Temporal lobe (tissue), 4 donors: ENCODE measurements at places on chromosomes 7 and 10. TPM values are rescaled to one million over a fixed set of nuclear protein-coding genes. Genes with fewer than 3 reads are reported as not detected.

Gene ADCYAP1R1
- total RNA-seq, result 62.0 TPM

Gene ITPRIP
- 2.0 TPM for total RNA-seq

Gene SLC26A5
- not detected for total RNA-seq

Gene DLX5
- 3.4 TPM for total RNA-seq

Gene AKAP9
- 190 TPM for total RNA-seq
